T-cell (primary cell): ENCODE measurements at places on chromosomes 12 and 14. TPM values are rescaled to one million over a fixed set of nuclear protein-coding genes. Genes with fewer than 3 reads are reported as not detected.

The RGS6 gene
- total RNA-seq = 0.12 TPM

The VWF gene
- total RNA-seq = 0.82 TPM

The PELI2 gene
- total RNA-seq = 9.7 TPM

The POTEG gene
- total RNA-seq = not detected

The WDR89 gene
- 26.3 TPM for total RNA-seq

The TM7SF3 gene
- 26.8 TPM for total RNA-seq

The PCNX1 gene
- 80.8 TPM for total RNA-seq

The TMEM30B gene
- total RNA-seq = 2.1 TPM

The KITLG gene
- total RNA-seq = 0.66 TPM

The NANOG gene
- total RNA-seq = 0.54 TPM

The ADAMTS20 gene
- total RNA-seq = not detected
